ENCODE measurements at places on chromosomes 16 and 17.

GRCh38 chr17:17088086-17088485 is 45.8 kb downstream of the MPRIP start:
- no peak for DNase-seq

DNA sequence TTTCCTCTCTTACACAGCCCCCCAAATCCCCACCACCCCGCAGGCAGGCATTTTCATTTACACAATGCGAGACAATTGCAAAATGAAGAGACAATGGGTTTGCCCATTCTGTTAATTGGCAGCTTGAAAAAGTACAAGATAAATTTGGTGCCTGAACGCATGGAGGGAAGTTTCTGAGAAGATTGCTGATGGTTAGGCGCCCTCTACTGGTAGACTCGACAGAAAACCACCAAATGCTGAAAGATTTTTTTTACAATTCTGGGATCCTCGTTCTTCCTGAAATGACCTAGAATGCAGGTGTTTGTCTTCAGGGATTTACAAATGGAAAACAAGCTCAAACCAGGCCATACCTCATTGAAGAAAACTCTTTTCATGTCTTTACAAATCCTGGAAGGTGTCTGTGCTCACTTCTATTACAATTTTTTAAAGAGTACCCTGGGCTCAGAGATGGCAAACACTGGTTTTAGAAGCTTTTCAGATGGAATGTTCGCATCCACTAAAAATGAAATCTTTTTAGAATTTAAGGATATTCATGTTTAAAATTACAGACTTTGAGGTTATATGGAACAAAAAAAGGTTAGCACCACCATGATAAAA is 338.5 kb downstream of the PMP22 start:
- peak; percentile 55 for DNase-seq

GRCh38 chr17:9200699-9201359 is 179.5 kb downstream of the NTN1 start:
- no peak for DNase-seq

GRCh38 chr17:50359005-50359699 is 13.2 kb downstream of the XYLT2 start:
- DNase-seq, result no peak

DNA sequence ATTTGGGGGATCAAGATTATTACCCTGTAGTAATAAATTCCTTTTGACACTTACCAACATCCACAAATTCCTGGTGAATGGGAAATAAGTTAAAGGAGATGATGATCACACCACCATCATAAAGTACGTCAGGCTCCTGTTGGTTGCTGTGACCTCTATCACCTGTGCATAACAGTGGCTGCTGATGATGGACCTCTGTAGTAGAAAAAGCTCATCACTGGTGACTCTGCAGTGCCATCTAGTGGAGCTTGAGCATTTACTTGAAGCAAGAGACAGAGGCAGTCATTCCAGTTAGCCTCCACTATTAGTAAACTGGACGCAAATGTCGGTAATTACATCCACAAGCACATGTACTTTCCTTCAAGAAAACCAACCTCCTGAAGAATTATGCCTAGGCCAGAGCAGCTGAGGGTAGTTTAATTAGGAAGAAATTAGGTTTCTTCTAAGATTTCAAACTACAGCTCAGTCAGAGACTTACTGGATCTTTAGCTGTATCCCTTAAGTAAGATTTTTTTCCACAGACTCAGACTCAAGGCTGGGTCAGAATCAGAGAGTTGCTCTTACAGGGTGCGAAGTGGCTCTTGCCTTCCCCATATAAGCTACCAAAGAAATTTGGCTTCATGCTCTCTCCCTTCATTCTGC is 39.3 kb downstream of the CYB561 start:
- DNase-seq, result peak; percentile 94

GRCh38 chr16:55328611-55329569 is 4.9 kb downstream of the IRX6 start:
- DNase-seq, result no peak

DNA sequence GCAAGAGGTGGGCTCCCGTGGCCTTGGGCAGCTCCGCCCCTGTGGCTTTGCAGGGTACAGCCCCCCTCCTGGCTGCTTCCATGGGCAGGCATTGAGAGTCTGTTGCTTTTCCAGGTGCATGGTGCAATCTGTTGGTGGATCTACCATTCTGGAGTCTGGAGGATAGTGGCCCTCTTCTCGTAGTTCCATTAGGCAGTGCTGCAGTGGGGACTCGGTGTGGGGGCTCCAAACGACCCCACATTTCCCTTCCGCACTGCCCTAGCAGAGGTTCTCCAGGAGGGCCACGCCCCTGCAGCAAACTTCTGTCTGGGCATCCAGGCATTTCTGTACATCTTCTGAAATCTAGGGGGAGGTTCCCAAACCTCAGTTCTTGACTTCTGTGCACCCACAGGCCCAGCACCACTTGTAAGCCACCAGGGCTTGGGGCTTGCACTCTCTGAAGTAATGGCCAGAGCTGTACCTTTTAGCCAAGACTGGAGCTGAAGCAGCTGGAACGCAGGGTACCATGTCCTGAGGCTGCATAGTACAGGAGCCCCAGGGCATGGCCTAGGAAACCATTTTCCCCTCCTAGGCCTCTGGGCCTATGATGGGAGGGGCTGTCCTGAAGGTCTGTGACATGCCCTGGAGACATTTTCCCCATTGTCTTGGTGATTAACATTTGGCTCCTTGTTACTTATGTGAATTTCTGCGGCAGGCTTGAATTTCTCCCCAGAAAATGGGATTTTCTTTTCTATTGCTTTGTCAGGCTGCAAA is 6.0 kb downstream of the PRKAR1A start:
- no peak for DNase-seq

- no peak for DNase-seq
Observed at GRCh38 chr16:49639739-49640431, 216.0 kb downstream of the ZNF423 start.

- DNase-seq, result no peak
Observed at GRCh38 chr17:6020376-6021010, 49.7 kb upstream of the WSCD1 start.

DNA sequence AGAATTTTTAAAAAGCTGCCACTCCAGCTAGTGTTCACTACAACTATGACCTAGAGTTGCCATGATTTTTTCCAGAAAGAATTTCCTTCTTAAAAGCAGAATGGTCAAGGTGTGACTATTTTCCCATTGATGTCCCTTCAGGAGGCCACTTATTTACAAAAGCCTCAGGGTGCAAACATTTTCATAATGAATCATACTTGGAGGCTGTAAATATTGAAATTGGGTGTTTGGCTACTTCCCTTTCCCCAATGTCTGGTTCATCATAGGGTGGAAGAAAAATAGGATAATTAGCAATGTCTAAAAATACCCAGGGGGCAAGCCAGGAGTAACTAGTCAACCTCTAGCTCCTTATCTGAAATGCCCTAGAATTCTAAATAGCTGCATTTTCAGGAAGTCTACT is 18.8 kb downstream of the AXIN2 start:
- DNase-seq, result no peak

DNA sequence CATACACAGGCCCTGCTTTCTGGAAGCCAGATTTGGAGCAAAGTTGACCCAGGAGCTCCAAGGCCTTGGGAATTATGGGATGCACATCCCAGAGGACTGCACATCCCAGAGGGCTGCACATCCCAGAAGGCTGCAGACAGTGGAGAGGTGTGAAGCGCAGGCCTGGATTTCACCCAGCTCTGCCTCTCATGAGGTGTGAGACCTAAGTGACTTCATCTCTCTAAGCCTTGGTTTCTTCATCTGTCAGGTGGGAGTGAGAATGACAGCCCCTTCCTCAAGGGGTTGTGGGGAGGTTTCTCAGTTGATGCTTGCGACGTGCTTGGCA is 102.3 kb downstream of the GSG1L start:
- no peak for DNase-seq

GRCh38 chr16:75000481-75001081 is 1.8 kb downstream of the ZNRF1 start:
- DNase-seq, result peak; percentile 49

- no peak for DNase-seq
Observed at GRCh38 chr16:22633280-22633679, 122.6 kb downstream of the NPIPB5 start.

DNA sequence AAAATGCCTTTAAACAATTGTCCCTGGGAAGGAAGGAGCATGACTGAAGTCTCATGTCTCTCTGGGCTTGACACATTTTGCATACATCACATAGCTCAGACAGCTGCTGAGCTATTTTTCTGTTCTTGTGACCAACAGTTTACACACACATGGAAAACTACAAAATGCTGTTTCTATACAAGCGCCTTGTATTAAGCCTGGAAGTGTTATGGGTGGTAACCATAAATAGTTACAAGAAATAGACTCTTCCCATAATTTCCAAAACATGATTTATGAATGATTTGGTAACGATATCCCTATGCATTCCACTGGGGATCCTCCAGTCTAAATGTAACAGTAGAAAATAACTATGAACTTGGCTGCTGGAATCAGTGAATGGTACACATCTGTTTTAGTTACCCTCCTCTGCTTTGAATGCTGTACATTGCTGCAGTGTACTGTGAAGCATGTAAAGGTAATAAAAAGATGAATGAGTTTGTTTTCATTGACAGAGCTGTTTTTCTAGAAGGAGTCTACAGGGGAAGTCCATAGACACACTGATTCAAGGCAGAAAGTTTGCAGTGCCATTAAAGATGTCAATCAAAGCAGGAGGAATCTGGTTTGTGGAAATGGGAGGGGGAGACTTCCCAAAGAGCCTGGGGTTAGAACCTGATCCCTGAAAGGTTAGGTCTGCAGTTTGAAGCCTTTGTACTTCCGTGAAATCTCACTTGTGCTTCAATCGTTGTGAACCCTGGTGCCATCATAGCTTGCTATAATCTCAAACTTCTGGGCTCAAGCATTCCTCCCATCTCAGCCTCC is 5.0 kb downstream of the ACSF2 start:
- no peak for DNase-seq

DNA sequence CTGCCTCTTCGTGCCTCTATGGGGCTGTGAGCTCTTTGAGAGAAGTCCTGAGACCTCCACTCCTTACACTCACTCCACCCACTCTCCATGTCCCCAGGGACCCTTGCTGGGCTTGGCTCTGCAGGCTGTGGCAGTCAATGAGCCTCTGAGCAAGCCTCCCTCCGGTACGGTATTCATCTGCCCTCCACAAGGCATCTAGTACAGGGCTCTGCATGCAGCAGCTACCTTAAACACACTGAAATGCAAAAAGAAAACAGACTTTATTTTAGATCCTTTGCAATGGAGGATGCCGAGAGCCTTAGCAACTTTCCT is 38.9 kb upstream of the SMPD3 start:
- DNase-seq, result no peak

DNA sequence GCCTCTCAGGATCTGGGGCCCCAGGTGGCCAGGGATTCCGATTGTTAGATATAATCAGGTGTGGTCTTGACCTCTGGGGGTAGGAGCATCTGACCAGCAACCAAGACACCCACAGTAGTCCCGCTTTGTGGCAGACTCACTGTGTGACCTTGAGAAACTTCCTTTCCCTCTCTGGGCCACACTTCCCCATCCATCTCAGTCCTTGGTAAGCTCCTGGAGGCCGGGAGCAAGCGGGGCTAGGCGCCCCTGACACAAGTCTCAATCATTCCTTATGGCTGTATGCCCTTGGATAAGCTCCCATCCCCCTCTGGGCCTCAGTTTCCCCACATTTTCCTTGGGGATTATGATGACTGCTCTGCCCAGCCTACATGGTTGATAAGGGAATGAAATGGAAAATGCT is 21.3 kb downstream of the CPNE2 start:
- no peak for DNase-seq

GRCh38 chr16:85624646-85625045 is 11.5 kb downstream of the GSE1 start:
- no peak for DNase-seq

DNA sequence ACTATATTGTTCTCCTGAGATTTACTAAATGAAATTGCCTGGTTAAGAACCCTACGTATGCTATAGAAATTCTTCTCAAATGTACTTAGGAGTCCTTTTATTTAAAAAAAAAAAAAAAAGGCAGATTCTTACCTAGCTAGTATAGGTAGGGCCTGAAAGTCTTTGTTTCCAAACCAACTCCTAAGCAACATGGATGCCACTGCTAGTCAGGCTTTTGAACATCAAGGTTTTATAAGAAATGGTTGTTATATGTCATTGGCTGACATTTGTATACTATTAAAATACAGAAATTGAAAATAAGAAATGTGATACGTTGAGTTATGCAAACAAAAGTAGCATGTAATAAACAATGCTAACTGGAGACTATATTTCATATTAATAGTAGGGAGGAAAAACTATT is 1.2 kb downstream of the EVI2A start:
- no peak for DNase-seq

DNA sequence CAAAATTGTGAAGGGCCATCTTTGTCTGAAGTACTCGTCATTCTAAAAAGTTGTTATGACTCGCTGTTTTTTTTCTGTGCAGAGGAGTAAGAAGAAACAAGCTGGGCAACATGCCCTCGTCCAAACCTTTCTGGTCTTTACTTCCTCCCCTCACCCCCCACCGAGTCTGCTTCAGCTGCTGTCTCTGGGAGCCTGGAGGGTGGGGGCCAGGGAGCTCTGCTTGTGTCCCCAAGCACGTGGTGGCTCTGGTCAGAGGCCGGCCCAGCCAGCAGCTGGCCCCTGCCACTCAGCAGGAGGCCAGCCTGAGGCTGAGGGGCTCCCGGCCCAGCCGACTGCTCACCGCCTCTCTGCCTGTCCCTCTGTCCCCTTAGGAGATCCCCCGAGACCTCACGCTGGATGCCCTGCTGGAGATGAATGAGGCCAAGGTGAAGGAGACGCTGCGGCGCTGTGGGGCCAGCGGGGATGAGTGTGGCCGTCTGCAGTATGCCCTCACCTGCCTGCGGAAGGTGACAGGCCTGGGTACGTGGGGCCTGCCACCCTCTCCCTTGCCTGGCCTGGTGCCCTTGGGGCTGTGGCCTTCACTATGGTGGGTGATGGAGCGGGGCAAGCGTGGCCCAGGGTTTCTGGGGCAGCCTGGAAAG is 53.7 kb upstream of the LGALS9 start:
- no peak for DNase-seq

- no peak for DNase-seq
Observed at GRCh38 chr17:78879635-78880186, 23.3 kb downstream of the CEP295NL start.

GRCh38 chr17:68657166-68657565 is 56.0 kb upstream of the FAM20A start:
- no peak for DNase-seq
